ENCODE measurements at places on chromosomes 13 and 19.

DNA sequence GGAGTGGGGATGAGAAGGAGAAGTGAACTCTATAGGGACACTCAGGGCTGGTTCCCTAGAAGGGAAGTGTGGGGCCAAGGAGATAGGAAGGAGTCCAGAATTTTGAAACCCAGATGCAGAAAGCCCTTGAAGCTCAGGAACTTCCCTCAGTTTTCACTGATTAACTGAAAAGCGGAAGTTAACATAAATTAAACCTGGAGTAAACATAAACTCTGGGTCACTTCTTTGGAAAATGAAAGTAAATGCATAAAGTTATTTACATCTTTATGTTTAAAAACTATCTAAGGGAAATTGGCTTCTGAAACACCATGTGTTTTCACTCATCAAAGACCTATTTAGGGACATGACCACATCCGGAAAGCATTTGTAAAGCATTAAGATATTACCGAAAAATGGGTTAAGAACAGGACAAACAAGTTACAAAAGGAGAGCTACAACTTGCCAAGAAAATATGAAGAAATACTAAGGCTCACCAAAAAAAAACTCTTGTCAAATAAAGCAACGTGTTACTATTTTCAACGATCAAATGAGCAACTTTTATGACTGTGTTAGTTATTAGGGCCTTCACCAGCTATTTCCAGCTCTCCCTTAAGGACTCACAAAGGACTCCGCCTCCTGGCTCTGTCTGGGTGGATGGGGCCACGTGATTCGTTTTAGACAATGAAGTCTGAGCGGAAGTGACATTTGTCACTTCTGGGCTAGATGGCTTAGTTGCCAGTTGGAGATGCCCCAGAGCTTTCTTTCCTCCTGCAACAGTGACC is 439.1 kb upstream of the ZNF507 start:
- DNase-seq: no peak

DNA sequence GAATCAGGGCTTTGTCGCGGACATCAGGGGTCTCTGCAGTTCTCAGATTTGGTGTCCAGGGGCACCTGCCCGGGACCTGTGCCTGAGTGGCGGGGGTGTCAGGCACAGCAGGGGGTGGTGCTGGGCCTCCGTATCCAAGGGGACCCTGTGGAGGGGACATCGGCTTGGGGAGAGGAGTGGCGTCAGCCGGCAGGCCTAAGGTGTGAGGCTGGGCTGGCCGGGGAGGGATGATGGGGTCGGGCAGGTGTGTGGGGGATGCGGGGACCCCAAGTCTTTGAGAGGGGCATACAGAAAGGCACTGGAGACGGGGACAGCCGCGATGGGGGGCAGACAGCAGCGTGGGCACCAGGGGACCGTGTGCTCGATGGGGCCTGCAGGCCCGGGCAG is 2.5 kb downstream of the EFNA2 start:
- no peak for DNase-seq

DNA sequence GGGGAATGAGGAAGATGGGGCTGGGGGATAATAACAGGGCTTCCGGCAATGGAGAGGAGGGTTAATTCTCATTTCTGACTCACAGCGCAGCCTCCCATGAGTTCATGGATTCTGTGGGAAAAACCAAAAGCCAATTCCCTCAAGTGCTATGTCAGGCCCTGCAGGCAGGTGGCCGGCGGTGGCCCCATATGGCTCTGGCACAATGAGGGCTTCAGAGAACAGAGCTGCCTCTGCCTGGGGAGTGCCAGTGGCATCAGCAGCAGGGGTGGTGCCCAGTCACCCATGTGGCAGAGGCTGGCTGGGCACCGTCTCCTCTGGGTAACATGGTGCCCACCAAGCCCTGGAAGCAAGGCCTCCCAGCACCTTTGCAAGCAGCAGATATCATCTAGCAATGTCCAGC is 69.1 kb downstream of the ALOX5AP start:
- DNase-seq: no peak

DNA sequence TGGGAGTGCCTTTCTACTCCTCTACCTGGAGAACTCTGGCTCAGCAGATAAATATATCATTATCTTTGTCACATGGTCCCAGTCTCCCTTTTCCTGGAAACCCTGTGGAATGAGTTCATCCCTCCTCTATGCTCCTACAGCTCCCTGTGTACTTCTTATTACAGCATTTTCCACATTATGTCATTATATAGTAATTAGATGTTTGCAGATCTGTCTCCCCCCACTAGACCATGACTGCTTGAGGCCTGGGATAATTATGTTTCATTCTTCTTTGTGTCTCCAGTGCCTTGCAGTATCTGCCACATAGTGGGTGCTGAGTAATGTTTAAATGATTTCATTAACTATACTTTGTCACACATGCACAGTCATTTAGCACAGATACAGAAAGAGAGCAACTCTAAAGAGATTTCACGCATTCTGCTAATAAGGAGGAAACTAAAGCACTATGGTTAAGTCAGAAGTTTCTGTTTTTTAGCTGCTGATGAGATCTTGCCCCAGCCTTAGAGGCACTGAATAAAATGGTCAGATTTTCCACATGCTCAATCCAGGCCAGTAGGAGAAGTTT is 66.1 kb upstream of the DIAPH3 start:
- DNase-seq: no peak

DNA sequence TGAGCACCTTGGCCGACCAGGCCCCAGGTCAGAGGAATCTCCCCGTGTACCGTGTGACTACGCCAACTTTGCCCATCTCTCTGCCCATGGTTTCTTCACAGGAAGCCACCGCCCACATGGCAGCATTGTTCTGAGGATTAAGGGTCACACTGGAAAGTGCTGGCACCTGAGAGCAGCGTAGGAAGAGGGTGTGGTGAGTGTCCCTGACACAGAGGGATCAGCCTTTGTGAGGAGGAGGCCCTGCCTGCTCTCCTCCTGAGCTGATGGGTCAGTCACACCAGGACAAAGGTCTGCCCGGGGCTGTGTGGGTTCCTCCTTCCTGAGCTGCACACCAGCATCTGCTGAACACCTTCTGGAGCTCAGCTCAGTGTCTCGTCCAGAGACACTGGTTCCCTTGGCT is 32.2 kb upstream of the SLC15A1 start:
- DNase-seq: no peak

GRCh38 chr19:17751103-17751911 is at the start of gene FCHO1:
Gene FCHO1, plus strand, starts transcription at chr19:17751477. Its CDS starts 3,688 bp downstream, at chr19:17755165.
- DNase-seq: no peak

DNA sequence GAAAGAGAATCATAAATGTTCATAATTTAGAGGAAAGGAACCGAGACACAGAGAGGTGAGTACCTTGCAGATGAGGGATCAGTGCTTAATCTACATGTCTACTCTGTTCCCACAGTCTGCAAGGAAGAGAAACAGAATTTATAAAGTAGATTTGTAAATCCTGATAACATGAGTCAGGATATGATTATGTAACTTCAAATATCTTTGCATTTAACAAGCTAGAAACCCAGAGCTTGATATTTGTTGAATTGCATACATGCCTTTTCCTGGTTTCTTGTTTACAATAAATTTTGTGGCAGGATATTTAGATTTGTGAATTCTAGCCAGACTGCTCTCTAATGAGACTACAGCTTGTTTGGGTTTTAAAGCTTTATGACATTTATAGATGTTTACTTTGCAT is 219.2 kb downstream of the ENOX1 start:
- DNase-seq: peak; percentile 41

- no peak for DNase-seq
Observed at GRCh38 chr19:54156953-54157352, 2.6 kb downstream of the LENG1 start.

GRCh38 chr19:17420475-17420924 is 653 bp downstream of the MVB12A start:
- no peak for DNase-seq

- no peak for DNase-seq
Observed at GRCh38 chr13:37736045-37736444, 133.5 kb downstream of the TRPC4 start.

DNA sequence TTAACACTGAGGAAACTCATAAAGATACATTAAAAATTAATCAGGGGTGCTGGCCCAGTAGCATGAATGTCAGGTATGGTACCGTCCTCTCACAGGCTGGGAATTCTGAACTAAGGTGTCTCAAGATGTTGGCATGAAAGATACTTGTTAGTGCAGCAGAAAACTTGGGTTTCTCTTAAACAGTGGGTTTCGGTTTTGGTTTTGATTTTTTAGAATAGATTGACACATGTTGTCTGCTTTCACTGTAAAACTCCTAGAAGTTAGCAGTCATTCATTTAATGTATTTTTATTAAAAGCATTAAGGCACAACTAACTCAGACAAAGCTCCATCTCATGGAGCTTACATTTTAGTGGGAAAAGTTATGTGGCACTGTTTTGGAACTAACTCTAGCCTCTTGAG is 3.5 kb upstream of the OBI1 start:
- DNase-seq: no peak

- DNase-seq: no peak
Observed at GRCh38 chr19:18437491-18438330, at the start of gene ISYNA1. Gene ISYNA1, minus strand, starts transcription at chr19:18438133. Its CDS starts 154 bp downstream, at chr19:18437979.

DNA sequence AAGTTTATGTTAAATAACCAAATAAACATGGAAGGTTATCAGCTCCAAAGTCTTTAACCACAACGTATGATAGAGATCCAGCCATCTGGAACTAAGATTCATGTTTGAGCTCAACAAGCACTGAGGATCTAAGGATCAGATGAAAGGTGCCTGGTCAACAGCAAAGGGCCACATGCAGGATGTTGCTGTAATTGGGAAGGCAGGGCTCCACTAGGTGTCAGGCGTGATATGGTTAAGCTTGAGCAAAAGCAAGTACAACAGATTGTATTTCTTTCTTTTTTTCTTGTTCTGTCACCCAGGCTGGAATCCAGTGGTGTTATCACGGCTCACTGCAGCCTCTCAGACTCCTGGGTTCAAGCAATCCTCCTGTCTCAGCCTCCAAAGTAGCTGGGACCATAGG is 12.0 kb downstream of the EBPL start:
- no peak for DNase-seq

DNA sequence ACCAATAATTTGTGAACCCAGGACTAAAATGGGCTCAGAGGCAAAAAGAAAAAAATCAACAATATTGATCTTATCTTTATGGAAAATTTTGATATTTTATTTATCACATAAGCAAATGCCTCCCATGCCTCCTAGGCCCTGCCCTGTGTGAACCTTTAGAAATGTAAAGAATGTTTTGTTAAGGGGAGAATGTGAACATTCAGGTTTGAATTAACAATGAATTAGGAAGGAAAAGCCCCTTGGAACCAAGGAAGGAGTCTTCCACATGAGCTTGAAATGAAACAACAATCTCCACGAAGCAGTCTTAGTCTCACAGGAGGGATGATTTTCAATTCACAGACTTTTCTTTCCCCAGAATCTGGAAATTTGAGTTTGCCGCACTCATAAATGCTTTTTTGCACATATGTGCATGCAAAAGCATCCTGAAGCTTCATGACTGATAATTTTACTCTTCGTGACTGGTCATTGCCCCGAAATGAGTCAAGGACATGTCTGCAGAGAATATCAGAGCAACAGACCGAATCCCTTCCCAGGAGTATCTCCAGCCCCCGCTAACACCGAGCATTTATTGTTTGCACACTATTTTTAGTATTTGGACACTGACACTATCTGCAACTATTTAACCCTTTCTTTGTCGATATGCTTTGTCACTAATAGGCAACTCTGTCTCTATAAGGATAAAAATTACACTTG is 135.2 kb downstream of the DCT start:
- DNase-seq: no peak

DNA sequence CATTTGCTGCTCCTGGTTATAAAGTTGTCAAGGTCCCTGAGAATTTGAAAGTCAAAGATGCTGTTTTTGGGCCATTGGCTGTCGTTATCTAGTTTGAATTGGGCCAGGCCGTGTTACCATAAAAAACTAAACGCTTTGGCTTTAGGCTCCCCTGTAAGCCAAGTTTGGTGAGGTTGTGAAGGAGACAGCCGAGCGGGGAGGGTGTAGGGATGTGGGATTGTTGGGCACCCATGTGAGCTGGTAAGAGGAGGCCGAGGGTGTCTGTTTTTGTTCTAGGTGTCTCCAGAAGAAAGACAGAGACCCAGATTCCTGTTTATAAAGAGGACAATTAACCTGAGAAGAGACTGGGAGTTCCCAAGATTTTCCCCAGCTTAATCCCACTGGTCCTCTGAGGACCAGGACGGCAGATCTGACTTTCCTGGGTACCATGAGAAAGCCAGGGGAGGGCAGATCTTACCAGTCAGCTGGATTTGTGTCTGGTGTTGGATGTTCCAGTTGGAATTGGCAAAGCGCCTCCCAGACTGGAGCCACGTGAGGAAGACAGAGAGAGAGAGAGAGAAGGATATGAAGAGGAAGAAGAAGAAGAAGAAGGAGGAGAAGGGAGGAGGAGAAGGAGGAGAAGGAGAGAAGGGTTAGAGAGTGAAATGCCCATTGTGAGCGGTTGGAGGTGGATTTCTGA is 25.1 kb downstream of the TMEM255B start:
- no peak for DNase-seq

DNA sequence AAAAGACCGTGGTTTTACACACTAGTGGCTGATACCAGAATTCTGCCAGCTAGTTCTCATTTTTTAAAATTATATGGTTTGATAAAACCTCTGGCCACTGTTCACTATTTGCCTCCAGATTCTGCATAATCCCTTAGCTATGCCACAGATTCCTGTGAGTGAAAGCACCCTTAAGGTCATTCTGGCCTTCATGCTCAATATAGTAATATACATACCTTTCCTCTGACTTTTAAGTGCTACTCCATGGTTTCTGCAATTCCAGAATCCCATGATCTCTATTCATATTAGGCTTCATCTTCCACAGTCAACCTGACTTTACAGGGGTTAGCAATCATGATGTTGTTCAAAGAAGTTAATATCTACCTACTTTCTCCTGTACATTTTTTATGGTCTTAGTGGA is 274.1 kb upstream of the EDNRB start:
- peak; percentile 33 for DNase-seq

DNA sequence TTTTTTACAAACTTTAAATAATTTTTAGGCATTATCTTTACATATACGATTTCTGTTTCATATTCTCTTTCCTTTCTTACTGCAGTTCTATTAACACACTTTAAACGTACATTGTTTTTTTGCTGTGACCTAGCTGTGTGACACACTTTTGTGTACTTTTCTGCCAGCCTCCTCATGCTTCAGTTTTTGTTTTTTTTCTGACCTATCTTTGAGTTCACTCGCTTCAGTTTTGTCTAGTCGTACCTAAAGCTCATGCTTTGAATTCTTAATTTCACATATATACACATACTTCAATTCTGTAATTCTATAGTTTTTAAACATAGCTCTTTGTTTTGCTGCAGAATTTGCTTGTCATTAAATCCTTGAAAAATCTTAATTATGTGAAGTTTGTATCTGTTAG is 150.4 kb downstream of the PDS5B start:
- no peak for DNase-seq

- DNase-seq: no peak
Observed at GRCh38 chr19:16373989-16374388, 49.4 kb downstream of the KLF2 start.

All from AG04449 (cell line).